ENCODE measurements at places on chromosomes 3 and 15. TPM values are rescaled to one million over a fixed set of nuclear protein-coding genes. Genes with fewer than 3 reads are reported as not detected.
A peak's percentile ranks its signal among the peaks of the same experiment; 100 is the strongest.

GRCh38 chr3:58994746-58995330 is 55.0 kb downstream of the CFAP20DC start:
- DNase-seq = peak; percentile 79

DNA sequence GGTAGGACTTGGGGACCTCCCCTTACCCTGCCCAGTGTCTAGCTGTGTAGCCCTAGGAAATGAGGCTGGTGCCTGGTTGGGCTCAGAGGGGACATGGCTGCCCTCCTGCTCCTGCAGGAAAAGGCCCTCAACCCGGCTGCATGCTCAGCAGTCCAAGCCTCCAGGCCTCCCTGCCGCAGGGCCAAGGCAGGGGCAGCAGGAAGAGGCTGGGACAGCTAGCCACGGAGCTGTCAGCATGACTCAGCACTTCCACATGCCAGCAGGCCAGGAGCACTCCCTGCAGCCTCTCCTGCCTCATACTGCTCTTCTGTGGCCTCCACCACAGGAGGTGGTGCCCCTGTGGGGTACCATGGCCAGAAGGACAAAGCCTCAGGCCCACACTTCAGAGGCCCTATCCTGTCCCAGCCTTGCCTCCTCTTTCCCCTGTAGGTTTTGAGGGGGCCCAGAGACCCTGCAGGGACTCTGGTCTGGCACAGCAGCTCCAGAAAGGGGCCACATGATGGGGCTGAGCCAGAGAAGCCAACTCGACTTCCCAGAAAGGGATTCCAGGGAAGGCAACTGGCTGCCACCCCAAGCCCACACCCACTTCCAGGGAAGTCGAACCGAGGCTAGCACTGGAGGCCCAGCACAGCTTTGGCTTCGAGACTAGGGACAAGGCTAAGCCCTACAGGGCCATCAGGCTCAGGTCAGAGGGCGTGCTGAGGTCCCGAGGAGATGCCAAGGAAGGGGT is 19.5 kb downstream of the TKT start:
- DNase-seq = peak; percentile 93

DNA sequence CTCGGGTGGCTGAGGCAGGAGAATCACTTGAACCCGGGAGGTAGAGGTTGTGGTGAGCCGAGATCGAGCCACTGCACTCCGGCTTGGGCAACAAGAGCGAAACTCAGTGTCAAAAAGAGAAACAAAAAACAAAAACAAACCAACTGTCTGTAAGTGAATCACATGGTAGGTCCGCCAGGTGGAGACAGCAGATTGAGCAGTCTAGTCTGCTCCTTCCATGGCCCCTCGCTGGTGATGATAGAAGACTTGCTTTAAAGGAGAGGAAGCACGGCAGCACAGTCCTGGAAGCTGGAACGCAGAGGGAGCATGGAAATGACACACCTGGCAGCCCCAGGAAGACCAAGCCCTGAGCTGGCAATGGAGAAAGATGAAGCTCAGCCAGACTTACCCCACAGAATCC is 31.4 kb upstream of the MGLL start:
- DNase-seq = no peak

DNA sequence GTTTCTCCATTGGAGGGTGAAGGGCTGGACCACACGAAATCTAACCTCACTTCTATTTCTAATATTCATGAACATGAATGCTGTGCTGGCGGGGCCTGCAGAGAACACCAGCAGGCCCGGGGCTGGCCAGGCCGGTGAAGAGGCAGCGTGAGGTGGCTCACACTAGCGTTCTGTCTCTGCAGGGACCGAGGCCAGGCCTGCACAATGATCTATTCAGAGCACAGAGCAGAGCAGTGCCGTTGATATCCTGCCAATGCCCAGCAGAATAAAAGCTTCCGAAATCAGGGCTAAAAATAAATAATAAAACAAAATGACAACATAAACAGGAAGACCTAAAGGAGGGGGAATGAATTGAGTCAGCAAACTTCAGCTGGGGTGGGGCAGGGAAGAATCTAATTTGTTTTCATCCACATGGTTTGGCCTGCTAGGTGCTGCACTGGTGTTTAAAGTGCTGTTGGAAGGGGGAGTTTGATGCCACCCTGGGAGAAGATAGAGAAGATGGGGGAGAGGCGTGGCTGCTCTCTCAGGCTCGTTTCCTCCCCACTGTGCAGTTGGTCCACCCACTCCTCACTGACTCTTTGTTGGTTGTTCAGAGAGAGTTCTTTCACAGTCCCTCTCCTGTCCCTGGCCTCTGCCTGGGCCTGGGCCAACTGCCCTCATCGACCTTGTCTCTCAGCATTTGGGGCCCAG is 837.1 kb downstream of the AGBL1 start:
- no peak for DNase-seq

LMCD1 gene
- 50.0 TPM for total RNA-seq

DNA sequence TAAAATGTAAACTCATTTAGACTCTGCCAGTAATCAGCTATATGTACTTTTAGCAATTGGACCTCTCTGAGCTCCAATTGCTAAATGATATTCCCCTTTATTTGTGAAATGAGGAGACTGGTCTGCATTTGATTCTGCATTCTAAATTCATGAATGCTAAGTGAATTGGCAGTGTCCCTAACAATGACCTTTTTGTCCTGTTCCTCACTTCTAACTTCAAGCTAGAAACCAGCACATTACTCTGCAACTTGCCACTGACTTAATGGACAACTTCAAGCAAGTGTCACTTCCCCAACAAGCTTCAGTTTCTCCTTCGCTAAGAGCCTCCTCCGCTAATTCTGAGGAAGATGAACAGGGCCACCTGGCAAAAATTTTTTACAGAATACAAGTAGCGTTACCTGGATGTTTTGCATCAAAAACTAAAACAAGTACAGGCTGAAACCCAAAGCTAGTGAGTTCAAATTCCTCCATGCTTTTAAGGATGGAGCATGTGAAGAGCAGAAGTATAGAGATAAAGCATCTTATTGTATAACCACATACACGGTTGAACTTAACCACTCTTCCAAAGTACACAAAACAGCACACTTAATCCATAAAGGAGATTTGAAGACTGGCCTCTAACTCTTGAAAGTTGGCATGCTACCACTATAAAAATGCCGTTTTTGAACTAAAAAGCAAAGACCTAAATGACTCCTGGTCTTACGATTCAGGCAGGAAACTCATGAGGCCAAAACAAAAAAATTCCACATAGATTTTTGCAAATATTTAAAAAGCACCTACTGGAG is 207.6 kb downstream of the MAGI1 start:
- no peak for DNase-seq

PSMA4 gene
- 208 TPM for total RNA-seq

DNA sequence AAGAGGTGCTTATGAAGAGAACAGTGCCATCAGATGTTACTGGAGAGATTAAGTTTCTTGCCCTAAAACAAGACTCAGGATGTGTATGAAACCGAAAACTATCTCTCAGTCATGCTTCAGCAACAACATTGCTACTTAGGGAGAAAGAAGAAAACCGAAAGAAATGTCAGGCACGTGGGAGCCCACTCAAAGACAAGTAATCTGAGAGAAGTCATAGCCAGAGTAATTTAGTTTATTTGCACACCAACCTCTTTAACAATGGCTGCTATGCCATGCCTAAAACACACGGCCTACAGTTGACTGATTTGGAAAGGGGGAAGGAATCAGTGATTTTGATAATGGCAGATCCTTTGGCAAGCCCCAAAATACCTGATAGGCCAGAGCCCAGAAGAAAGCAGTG is 162.9 kb downstream of the TIGIT start:
- DNase-seq = no peak

GRCh38 chr15:67606742-67607141 is 64.2 kb downstream of the MAP2K5 start:
- no peak for DNase-seq

GRCh38 chr3:71983694-71984093 is 198.7 kb upstream of the PROK2 start:
- no peak for DNase-seq

DNA sequence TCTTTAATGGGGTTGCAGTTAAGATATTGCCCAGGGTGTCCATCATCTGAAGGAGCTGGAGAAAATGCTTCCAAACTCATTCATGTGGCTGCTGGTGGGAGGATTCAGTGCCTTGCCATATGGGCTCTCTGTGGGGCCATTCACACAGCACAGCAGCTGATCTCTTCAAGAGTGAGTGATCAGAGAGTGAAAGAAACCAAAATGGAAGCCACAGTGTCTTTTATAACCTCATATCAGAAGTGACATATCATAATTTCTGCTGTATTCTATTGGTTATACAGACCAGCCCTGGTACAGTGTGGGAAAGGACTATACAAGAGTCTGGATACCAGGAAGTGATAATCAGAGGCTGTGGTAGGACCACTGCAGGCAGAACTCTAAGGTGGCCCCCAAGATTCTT is 33.6 kb downstream of the HHLA2 start:
- DNase-seq = no peak

GRCh38 chr3:66431494-66431893 is 69.3 kb downstream of the LRIG1 start:
- DNase-seq = peak; percentile 95

DNA sequence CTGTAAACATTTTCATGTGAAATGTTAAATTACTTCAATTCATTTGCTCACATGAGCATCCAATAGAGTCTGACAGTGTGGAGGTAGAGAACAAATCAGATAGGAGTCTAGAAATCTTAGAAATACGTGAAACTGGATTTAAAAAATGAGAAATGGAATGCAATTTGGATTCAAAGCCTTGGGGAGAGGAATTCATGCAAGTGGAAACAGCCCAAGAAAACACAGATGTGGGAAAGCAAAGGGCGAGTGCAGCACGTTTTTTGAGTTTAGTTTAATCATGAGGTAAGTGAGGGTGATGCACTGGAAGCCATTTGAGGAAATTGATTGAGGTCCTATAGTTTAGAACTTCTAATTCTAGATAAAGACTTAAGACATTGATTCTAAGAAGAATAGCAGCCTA is 434.7 kb downstream of the C3orf38 start:
- DNase-seq = no peak

GRCh38 chr3:193620650-193621049 is 27.6 kb downstream of the OPA1 start:
- peak; percentile 66 for DNase-seq

- DNase-seq = no peak
Measured at GRCh38 chr15:49926740-49927139, 192.3 kb downstream of the ATP8B4 start.

GOLGA6L7 gene
- not detected for total RNA-seq

PLSCR4 gene
- 2.8 TPM for total RNA-seq
